ENCODE measurements at places on chromosomes 1 and 21. TPM values are rescaled to one million over a fixed set of nuclear protein-coding genes. Genes with fewer than 3 reads are reported as not detected.

GRHL3 gene
- total RNA-seq: 61.2 TPM

OR2L3 gene
- not detected for total RNA-seq

GUCA2B gene
- not detected for total RNA-seq

DNASE2B gene
- total RNA-seq: not detected

LDLRAD2 gene
- not detected for total RNA-seq

UTS2 gene
- total RNA-seq: 0.21 TPM

RALGPS2 gene
- 20.9 TPM for total RNA-seq

CRYAA gene
- not detected for total RNA-seq

PLA2G2F gene
- total RNA-seq: not detected

RPL5 gene
- 1,640 TPM for total RNA-seq

USH2A gene
- total RNA-seq: not detected

SPRR1A gene
- 9.5 TPM for total RNA-seq

OR14K1 gene
- total RNA-seq: not detected

AQP10 gene
- 0.14 TPM for total RNA-seq

CAMK1G gene
- not detected for total RNA-seq

AADACL4 gene
- total RNA-seq: not detected

CA6 gene
- total RNA-seq: not detected

SPRR2E gene
- total RNA-seq: 21.5 TPM

RAB3B gene
- 1.3 TPM for total RNA-seq

PPFIA4 gene
- total RNA-seq: 3.1 TPM

MFAP2 gene
- 17.6 TPM for total RNA-seq

HMGCS2 gene
- total RNA-seq: not detected

C1orf115 gene
- total RNA-seq: 4.6 TPM

SUCO gene
- total RNA-seq: 26.3 TPM

TP73 gene
- total RNA-seq: 0.36 TPM

COA6 gene
- 51.9 TPM for total RNA-seq

RNU1-3 gene
- total RNA-seq: under 0.01 TPM

CCDC30 gene
- total RNA-seq: 1.1 TPM

TSSK3 gene
- 0.34 TPM for total RNA-seq

ASCL5 gene
- total RNA-seq: 0.07 TPM

FMOD gene
- total RNA-seq: 0.28 TPM

NAV1 gene
- total RNA-seq: 2.4 TPM

NT5C1A gene
- total RNA-seq: not detected

LDLRAD1 gene
- total RNA-seq: under 0.01 TPM

C21orf58 gene
- total RNA-seq: 0.68 TPM

RBM8A gene
- 157 TPM for total RNA-seq

TBX19 gene
- 0.68 TPM for total RNA-seq

All from nasal cavity respiratory epithelium epithelial cell of viscerocranial mucosa (primary cell).